ENCODE measurements at places on chromosomes 11 and 22.

DNA sequence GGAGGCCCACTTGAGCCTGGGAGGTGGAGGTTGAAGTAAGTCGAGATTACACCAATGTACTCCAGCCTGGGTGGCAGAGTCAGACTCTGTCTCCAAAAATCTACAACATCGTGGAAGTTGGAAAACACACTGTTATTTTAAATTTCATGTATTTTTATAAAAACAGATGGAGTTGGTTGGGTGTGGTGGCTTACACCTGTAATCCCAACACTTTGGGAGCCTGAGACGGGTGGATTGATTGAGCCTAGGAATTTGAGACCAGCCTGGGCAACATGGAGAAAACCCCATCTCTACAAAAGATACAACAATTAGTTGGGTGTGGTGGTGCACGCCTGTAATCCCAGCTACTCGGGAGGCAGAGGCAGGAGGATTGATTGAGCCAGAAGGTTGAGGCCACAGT is 52.0 kb upstream of the CLTCL1 start:
- DNase-seq = no peak

GRCh38 chr11:30089921-30090320 is 73.1 kb upstream of the KCNA4 start:
- DNase-seq = no peak

DNA sequence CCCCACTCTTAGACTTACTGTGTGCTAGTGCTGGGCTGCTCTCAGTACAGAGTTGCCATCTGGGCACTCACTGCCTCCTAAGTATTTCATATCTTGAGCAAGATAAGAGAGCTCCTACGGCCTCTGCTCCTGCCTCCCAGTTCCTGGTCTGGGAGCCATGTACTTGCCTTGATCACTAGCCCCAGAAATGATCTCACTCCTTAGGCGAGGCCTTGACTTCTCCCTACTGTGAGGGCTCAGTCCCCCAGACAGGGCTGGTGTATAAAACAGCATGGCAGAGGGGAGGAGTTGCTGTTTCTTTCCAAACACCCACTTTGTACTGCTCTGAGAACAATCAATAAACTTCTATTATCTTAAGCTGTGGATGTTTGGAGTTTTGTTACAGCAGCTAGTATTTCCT is 47.4 kb upstream of the TP53I11 start:
- DNase-seq = no peak

DNA sequence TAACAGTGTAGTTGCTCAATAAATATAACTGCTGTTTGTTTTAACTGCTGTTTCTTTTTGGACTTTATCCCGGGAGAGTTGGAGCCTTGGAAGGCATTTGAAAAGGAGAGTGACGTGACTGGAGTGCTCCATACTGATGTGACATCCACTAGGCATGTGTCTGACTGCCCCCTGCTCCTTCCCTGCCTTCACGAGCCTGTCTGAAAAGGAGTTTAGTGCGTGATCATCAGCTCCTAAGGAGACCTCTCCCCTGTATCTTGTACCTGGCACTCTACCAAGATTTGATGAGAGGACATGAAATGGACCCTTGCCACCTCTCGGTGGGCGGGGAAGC is 22.9 kb downstream of the ZBTB16 start:
- DNase-seq = no peak

DNA sequence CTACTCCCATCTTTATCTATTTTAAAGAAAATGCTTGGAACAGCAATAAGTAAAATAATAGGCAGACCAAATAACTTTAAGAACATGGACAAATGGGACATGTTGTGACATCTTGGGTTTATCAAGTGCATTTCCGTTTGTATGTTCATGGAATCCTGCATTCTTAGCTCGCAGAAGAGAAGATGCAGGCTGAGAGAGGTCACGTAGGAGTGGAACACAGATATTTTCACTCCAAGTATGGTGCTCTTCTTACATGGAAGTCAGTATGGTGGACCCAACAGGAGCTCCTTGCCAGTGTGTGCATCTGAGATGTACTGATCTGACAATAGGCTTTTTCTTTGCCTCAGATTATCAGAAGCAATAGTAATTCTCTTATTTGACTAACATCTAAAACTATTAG is 1.7 kb downstream of the E2F8 start:
- DNase-seq = no peak

GRCh38 chr11:86957976-86958646 is 2.9 kb upstream of the FZD4 start:
- no peak for DNase-seq

- no peak for DNase-seq
Measured at GRCh38 chr11:76026862-76027261, 179.4 kb downstream of the WNT11 start.

DNA sequence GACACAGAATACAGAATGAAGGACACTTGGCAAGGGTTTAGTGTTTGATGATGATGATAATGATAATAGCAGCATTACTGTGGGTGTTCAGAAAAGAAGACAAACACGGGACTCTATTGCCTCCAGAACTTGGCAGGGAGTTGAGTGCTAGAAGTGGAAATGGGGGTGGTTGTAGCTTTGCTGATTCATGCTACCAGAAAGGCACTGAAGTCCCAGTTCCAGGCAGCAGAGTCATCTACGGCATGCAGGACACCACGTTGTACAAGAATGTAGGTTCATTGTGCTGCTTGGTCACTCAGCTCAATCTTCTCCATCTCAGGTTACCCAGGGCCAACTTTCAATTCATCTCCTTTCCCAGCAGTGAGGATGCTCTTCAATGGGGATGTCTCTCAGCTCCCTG is 115.7 kb downstream of the NTM start:
- DNase-seq = no peak

- no peak for DNase-seq
Measured at GRCh38 chr11:6475936-6476335, 2.2 kb upstream of the TRIM3 start.

- no peak for DNase-seq
Measured at GRCh38 chr11:114073828-114074381, 14.4 kb downstream of the ZBTB16 start.

DNA sequence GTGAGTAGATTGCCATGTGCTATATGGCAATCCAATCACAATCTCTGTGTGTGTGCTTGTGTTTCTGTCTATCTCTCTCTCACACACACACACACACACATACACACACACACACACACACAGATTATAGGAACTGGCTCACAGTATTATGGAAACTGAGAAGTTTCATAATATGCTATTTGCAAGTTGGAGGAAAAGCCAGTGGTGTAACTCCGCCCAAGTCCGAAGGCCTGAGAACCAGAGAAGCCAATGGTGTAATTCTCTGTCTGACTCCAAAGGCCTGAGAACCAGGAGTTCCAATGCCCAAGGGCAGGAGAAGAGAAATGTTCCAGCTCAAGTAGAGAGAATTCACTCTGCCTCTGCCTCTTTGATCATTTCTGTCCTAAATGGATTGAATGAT is 37.2 kb downstream of the GLYATL2 start:
- DNase-seq = no peak

- DNase-seq = no peak
Measured at GRCh38 chr11:118224511-118225188, at the start of gene JAML. TSS of gene JAML (minus strand) at chr11:118225011. CDS start at chr11:118214866, 10,145 bp downstream.

GRCh38 chr11:122120096-122120495 is 4.1 kb upstream of the BLID start:
- DNase-seq = no peak

GRCh38 chr11:111852103-111852502 is 19.3 kb downstream of the ALG9 start:
- no peak for DNase-seq

DNA sequence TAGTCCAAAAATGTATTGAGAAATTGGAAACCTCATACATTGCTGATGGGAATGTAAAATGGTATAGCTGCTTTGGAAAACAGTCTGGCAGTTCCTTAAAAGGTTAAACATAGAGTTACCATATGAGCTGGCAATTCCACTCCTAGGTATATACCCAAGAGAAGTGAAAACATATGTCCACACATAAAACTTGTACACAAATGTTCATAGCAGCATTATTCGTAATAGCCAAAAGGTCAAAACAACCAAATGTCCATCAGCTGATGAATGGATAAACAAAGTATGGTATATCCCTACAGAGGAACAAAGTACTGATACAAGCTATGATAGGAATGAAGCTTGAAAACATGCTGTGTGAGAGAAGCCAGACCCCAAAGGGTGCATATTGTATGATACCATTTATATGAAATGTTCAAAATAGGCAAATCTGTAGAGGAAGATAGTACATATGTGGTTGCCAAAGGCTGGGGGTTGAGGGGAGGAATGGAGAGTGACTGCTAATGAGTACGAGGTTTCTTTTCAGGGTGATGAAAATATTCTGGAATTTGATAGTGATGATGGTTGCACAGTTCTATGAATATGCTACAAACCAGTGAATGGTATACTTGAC is 85.8 kb downstream of the ZBTB16 start:
- DNase-seq = no peak
